ENCODE measurements at places on chromosomes 12 and 14.

DNA sequence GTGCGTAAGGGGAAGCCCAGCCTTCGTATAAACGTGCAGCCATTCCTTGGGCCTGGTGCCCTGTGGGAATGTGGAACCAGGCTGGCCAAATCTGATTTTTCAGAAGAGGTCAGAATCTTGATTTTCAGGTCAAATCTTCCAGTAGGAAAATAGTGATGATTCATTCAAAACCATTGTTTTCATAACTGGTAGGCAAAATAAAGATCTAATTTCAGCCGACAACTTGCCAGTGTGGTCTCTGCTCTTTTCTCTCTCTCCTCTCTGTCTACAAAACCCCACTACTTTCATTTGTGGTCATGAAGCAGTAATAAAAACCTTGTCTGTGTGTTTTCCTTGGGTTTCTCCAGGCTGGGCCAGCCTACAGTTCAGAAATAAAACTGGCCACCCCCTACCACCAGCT, 135.1 kb downstream of the RBM19 start:
- DNase-seq: no peak

GRCh38 chr14:91098591-91098990, 15.3 kb upstream of the DGLUCY start:
- DNase-seq: no peak

- DNase-seq: no peak
These were observed 564.0 kb downstream of the TRHDE start for GRCh38 chr12:72836194-72836593.

- no peak for DNase-seq
These were observed 65.2 kb downstream of the SRGAP1 start for GRCh38 chr12:63909746-63910145.

DNA sequence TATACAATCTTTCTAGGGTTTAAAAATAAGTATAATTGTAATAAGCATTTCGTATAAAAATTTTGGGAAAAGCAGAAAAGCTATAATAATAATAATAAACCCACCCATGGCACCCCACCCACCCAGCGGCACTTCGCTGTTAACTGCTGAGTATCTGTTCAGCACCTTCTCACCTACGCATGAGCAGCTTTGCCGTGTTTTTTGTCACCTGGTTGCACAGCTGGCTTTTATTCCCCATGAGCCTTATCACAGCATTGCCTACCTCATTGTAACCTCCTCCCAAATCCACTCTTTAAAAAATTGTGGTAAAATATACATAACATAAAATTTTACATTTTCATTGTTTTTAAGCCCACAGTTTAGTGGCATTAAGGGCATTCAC, 34.7 kb downstream of the CYP46A1 start:
- DNase-seq: no peak

- DNase-seq: no peak
These were observed 37.4 kb downstream of the SPTLC2 start for GRCh38 chr14:77579065-77579464.

GRCh38 chr12:92030618-92031017, 115.0 kb downstream of the BTG1 start:
- no peak for DNase-seq

GRCh38 chr12:103962493-103962892, 3.2 kb upstream of the TDG start:
- no peak for DNase-seq

DNA sequence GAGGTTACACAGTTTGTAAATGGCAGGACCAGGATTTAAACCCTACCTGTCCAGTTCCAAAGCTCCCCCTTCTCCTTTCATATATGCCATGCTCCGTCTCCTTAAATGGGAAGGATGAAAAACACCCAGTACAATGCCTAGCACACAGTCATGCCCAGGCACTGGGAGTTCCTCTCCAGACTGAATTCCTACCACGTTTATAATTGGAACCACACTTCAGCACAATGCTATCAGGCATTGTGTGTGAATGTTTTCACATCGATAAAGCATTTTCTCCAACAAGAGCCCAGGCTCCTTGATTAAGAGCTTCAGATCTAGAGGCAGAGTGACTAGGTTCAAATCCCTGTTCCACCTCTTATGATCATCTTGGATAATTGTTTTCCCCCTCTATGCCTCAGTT, 2.7 kb upstream of the NUAK1 start:
- no peak for DNase-seq

DNA sequence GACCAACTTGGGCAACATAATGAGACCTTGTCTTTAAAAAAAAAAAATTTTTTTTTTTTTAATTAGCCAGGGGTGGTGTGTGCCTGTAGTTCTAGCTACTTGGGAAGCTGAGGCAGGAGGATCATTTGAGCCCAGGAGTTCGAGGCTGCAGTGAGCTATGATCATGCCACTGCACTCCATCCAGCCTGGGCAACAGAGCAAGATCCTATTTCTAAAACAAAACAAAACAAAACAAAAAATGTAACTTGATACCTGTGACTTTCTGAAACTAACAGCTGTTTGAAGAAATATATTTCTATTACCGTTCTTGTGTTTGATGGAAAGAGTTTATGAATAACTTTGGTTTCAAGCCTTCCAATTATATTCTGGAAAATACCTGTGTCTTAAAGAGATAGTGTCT, 1.7 kb upstream of the ACACB start:
- no peak for DNase-seq

DNA sequence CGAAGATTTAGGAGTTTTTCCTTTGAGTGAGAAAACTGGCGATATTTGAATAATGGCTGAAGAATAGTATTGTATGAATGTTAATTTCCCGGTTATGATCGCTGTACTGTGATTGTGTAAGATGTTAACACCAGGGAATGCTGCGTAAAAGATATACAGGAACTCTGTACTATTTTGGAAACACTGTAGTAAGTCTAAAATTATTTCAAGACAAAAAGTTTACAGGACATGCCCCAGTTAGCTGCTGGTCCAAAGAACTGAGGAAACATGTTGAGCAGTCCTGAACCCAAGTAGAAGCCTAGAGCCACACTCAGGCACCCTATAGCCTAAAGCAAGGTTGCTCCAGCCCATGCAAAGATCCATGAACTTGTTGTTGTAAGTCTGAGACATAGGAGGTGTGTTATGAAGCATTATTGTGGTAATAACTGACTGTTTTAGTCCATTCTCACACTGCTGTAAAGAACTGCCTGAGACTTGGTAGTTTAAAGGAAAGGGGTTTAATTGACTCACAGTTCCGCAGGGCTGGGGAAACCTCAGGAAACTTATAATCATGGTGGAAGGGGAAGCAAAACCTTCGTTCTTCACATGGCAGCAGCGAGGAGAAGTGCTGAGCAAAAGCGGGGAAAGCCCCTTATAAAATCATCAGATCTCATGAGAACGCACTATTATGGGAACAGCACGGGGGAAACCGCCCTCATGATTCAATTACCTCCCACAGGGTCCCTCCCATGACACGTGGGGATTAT, 99.8 kb upstream of the RESF1 start:
- DNase-seq: no peak

- DNase-seq: no peak
These were observed 21.5 kb downstream of the EP400 start for GRCh38 chr12:131971226-131971625.

- no peak for DNase-seq
These were observed 116.3 kb downstream of the GLT1D1 start for GRCh38 chr12:128969480-128970055.

DNA sequence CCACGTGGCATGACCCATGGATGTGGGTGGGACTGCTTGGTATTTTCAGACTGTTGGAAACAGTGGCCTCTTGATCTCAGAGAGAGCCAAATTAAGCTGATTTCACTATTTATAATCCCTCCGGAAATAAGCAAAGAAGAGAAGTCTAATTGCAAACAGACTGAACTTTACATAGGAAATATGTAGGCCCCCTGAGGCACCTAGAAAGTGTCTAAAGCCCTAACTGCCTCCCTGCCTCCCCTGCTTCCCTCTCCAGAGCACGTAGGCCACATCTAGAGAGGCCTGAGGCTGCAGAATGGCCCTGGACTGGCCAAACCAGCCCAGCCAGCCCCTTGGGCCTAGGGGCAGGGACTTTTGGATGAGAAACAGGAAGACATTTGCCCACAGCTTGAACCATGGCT, 123.8 kb downstream of the ZFP36L1 start:
- no peak for DNase-seq

- DNase-seq: no peak
These were observed 43.2 kb upstream of the EML1 start for GRCh38 chr14:99749763-99750715.

GRCh38 chr14:101186992-101187815, 283.7 kb upstream of the RTL1 start:
- DNase-seq: no peak

DNA sequence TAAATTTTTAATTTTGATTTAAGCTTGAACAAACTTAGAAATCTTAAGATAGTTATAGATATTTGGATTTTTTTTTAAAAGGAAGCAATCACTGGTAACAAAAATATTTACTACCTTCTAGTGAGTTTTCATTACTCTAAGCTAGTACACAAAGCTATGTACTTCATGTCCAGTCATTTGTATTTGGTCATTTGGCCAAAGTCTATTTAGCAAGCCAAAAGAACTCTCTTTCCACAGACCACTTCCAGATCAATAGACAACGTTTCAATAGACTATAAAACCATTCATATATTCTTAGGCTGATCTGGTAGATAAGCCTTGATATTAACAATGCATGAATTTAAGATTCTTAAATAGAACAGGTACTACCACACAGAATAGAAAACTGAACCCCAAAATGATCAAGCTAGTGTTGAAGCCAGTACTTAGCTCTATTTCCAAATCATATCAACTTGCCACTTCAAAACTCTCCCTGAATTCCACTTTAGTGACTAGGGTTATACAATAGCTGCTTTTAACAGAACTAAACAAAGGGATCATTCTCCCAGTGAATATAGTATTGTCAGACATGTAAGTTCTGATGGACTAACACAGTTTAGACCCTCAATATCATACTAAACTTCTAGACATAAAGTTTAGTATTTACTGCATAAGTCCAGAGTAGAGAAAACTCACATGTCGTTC, 21.7 kb downstream of the CAPRIN2 start:
- DNase-seq: no peak

- no peak for DNase-seq
These were observed 2.7 kb downstream of the PLD4 start for GRCh38 chr14:104927432-104927816.

GRCh38 chr14:87468531-87468930, 524.5 kb downstream of the GALC start:
- DNase-seq: no peak

DNA sequence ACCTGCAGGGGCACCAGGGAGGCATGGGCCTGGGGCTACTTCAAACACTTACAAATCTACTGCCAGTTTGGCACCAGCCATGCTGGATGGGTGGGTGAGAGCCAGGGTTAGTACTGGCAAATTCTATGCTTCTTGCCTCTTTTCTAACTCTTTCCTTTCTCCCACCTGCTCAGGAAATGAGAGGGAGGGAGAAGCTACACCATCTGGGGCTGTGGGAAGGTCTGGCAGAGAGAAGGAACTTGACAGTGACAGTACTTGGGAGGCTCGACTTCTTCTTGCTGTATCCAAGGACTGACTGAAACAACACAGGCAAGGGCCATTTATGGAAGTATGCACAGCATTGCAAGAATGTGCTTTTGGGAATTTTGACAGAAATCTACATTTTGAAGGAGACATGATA, 149.6 kb upstream of the DYRK2 start:
- no peak for DNase-seq

GRCh38 chr12:22447223-22447622, 97.1 kb downstream of the C2CD5 start:
- no peak for DNase-seq

- DNase-seq: no peak
These were observed 117.6 kb downstream of the CACNA1C start for GRCh38 chr12:2170376-2170775.

DNA sequence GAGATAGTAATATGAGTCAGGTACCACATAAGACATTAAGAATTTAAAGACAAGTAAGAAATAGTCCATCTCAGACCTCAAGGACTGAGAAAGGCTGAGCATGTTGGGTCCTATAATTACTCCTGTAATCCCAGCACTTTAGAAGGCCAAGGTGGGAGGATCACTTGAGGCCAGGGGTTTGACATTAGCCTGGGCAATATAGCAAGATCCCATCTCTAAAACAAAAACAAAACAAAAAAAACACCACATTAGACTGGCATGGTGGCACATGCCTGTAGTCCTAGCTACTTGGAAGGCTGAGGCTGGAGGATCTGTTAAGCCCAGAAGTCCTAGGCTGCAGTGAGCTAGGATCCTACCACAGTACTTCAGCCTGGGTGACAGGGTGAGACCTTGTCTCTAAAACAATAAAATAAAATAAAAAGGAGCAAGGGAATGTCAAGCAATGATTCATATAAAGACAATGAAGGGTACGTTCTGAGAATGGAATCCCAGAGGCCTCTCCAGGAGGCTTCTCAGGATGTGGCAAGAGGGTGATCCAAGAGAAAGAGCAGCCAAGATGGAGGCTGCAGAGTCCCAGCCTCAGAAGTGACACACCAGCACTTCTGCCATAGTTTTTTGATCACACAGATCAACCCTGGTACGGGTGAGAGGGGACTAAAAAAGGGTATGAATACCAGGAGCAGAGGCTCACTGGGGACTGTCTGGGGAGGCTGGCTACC, 206.4 kb downstream of the CRADD start:
- DNase-seq: no peak

DNA sequence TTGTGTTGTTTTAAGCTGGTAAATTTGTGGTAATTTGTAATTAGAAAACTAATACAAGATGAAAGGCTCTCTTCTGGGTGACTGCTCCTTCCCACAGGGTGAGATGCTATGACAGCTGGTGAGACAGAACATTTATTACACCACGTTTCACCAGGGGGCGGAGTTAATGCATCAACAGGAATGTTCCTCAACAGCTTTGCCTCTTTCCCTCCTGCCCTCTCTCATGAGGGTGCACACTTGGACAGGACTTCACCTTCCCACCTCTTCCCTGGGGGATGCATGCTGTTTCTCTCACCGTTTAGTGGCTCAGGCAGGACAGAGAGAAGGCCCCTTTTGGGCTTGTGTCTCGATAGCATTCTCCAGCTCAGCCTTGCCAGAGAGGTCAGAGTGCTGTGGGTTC, 13.4 kb upstream of the PPP1R1A start:
- DNase-seq: no peak

DNA sequence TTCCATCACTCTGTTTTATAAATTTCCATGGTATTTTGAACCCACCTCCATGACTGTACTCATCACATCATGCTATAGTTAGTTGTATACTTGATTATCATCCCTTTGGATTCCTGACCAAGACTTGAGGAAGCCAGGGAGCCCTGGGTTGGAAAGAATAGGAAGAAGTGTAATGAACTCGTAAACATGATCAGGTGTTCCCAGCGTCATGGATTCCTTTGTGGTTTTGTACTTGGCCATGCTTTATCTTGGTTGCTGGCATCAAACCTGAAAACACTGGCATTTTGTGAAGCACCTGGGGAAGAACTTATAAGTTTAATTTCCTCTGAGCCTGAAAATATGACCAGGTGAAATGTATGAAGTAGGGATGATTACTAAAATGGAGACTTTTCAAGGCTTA, 76.4 kb downstream of the CHST11 start:
- DNase-seq: no peak

GRCh38 chr14:39704594-39704993, 272.4 kb upstream of the FBXO33 start:
- DNase-seq: no peak
